ENCODE measurements at places on chromosomes 12 and 14. TPM values are rescaled to one million over a fixed set of nuclear protein-coding genes. Genes with fewer than 3 reads are reported as not detected.

ASB2 gene
- 0.20 TPM for total RNA-seq

TAS2R31 gene
- 1.0 TPM for total RNA-seq

DHRS7 gene
- total RNA-seq = 92.1 TPM

ZNF10 gene
- total RNA-seq = 4.8 TPM

KDM5A gene
- total RNA-seq = 25.6 TPM

TMEM179 gene
- 0.30 TPM for total RNA-seq

P2RX2 gene
- not detected for total RNA-seq

GNB3 gene
- total RNA-seq = 0.08 TPM

NKX2-1 gene
- total RNA-seq = 0.10 TPM

PRKD1 gene
- 6.3 TPM for total RNA-seq

CSRP2 gene
- total RNA-seq = 14.1 TPM

SDR9C7 gene
- not detected for total RNA-seq

ACSM4 gene
- total RNA-seq = not detected

- DNase-seq = no peak
These were observed 40.7 kb upstream of the FUT8 start for GRCh38 chr14:65371784-65372183.

DNA sequence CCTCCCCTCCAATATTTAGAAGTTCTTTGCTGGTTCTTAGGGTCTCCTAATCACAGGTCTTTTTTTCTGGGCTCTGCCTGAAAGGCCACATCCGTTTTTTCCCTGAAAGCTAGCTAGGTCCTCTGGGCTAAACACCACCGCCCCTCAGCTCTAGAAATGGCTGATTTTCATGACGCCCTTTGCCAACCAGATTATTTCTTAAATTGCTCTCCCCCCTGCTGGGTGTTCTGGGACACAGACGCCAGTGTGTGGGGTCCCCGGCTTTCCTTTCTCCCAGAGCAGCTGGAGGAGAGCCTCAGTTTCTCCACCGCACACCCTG lies 45.3 kb upstream of the ATP23 start:
- DNase-seq = no peak

GRCh38 chr14:101008631-101009336 lies 105.3 kb upstream of the RTL1 start:
- no peak for DNase-seq

DNA sequence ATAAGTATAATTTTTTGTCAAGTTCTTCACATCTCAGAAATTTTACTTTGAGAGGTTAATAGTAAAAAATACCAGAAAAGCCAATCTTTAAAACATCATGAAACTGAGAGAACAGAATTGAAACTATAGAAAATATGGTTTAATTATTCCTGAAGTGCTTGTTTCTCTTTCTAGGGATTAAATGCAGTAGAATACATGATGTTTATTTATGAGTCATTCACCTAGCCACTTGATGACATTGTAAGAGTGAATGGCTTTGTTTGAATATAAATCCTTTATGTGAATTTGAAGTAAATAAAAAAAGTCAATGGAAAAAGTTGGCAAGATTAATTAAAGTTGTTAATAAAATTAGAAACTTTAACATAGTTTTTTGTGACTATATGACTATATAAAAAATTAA lies 48.4 kb downstream of the KTN1 start:
- DNase-seq = no peak

DNA sequence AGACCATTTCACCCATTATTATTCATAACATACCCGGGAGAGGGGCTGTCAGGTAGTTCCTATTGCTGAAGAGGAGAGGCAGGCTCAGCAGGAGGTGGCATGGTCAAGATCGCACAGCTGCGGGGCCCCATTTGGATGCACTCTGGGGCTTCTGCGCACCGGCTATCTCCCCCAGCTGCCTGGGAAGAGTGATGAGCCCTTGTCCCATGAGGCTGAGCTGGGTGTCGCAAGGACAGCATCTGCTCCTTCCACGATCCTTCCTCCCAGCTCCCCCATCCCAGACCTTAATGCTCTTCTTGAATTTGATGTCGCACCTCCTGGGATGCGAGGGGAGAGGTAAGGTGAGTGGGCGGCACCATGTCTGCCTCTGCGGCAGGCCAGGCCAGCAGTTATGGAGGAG lies 62.6 kb downstream of the SLC24A4 start:
- DNase-seq = no peak

DNA sequence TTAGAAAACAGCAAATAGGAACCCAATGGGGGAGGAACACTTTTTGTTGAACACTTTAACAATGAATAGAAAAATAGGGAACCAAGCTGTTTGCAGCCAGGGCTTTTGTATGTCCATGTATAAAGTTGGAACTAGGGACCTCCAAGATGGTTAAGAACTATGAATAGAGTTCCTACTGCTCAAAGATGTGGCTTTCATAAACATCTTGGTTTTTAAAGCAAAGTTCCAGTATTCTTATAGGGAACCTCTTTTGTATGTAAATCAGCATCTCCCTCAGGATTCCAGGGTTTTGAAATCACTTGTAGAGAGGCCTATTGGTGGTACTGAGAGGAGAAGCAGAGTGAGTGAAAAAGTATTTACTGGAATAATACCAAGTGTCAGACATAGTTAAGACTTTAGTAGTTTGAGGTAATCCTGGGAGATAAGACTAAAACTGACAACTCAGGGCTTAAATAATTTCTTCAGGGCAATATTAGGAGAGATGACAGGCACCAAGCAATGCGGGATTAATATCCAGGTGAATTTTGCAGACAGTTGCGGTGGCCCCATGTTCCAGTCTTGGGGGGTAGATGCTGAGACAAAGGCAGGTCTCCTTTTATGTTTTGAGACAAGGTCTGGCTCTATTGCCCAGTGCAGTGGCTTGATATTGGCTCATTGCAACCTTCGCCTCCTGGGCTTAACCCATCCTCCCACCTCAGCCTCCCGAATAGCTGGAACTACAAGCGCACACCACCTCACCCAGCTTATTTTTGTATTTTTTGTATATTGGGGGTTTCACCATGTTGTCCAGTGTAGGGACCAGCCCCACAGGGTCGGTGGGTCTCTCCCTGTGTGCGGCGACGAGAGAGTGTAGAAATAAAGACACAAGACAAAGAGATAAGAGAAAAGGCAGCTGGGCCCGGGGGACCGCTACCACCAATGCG lies 10.4 kb upstream of the EID3 start:
- no peak for DNase-seq

DNA sequence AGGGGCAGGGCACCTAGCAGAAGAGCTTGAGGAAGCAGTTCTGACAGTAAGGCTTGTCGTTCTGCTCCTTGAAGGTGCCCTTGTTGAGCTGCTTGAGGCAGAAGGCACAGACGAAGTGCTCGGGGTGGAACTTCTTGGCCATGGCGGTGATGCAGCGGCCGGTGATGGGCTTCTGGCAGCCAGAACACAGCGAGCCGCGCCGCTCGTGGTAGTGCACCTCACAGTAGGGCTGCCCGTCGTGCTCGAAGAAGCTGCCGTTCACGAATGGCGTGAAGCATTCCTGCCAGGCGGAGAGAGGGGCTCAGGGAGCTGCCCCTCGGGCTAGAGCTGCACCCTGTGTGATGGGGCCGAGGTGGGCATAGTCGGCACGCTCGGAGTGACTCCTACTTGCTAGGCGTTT lies 11.4 kb upstream of the RPLP0 start:
- DNase-seq = no peak

DNA sequence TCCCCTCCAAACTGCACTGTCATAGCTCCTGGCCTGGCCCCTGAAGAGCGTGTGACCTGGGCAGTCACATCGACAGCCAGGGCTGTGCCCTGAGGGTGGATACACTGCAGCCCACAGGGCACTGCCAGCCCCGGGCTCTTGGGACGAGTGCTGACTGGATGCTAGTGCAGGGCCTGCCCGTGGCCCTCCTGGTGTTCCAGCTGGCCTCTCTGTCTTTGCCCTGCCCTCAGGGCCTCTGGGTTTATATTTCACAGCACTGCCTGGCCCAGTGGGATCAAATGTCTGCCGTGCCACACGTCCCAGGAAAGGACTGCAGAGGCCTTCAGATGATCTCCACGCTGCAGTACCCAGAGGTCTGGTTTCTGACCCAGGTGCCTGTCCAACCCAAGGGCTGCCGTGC lies 10.1 kb upstream of the CCDC197 start:
- DNase-seq = no peak

DNA sequence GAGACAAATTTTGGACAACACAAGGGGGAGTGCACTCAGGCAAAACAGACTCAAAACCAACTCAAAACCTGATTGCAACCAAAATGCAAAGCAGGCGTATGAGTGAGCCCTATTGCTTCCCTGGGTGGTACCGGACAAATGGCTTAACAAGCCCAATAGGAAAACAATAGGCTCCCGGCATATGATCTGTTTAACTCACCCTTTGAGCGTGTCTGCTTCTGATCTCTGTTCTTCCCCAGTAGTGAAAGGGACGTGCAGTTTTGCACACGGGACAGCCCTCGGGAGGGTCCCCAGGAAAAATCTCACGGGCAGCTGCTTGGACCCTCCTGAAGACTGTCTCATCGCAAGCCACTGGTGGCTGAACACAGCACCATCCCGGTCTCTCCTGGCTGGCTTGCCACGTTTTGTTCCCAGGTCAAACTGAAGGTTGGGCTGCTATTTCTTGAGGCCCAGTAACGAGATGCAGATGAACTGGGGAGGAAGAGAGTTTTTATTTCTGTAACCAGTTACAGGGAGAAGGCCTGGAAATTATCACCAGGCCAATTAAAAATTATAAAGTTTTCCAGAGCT lies 9.9 kb downstream of the SOAT2 start:
- no peak for DNase-seq

DNA sequence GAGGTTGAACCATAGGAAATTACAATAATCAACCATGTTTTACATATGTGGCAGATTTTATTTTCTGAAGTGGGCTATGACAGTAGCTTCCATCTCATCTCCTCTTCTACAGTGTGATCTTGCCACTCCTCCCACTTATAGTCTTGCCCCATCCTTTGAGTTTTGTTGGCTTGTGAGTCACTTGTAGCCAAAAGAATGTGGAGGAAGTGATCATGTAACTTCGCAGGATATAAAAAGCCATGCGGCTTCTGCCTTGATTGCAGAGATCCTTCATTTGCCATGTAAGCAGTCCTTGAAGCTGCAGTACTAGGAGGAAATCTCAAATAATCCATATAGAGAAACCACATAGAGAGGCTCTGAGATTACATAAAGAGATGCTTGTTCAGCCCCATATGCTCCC lies 13.7 kb upstream of the ZNF84 start:
- DNase-seq = no peak

DNA sequence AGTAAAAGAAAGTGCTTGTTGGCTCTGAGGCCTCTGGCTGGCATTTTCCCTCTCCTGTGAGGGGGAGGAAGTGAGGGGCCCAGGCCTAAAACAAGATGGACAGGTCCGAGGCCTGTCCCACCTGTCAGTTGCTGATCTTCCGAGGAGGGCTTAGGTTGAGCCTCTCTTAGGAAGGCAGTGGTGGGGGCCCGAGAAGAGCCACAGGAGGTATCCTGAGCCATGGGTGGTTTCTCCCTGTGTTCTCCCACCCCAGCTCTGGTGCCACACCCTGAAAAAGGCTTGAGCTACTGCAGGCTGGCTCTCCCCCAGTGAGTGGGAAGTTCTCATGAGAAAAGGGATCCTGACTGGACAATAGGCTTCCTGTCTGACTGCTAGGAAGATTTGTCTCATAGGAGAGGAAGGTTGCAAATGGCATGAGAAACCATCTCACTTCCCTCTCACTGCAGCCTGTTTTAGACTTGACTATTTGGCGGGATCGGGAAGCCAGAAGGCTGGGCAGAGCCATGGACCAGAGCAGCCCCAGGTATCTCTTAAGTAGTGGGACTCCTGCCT lies 72.1 kb upstream of the SRSF5 start:
- DNase-seq = no peak

DNA sequence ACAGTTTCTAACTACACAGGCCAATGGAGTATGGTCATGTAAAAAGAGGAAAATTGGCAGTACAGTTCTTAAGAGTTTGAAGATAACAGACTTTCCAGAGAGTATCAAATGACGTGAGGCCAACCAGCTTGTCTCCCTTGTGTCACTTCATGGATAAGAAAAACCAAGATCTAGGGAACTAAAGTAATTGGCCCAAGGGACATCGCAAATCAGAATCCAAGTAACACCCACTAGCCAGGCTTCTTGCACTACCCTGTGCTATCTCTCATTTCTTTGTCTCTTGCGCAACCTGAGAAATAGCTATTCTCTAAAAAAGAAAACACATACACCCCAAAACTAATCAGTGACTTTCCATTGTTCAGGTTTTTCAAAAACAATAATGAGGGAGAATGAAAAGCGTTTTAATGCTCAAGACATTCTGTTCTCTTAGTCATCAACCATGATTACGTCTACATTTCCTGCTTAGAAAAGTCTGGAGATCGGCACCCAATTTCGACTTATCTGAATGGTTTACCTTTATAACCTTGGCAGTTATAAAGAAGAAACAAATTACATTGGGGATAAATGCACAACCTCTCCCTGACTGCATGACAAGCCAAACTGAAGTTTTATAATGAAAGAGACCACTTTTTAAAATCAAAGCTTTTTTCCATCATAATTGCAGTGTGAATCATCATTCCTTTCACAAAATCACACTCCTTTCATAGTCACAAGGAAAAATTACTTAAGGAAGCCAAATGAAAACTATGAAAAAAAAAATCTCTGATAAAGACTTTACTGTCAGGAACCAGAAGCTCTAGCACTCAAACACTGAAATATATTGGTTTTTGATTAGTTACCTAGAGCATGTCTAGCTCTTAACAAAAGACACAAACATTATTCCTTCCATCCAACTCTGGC lies 42.1 kb downstream of the TMTC1 start:
- DNase-seq = no peak

DNA sequence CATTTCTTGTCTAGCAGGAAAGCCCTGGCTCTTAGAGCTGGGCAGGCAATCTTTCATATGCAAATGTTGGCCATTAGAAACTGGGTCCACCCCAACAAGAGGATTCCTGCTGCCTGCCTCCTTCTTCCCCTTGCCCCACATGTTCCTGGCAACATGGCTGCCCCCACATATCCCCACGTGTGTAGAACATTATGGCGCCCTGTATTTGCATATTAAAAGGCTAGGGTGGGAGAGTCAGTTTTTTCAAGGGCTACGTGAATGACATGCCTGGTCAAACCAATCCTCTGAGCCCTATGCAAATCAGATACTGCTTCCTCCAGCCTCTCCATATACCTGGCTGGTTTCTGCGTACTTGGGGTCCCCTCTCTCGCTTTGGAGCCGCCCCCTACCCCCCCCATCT lies 514.0 kb downstream of the FUT8 start:
- DNase-seq = no peak

- no peak for DNase-seq
These were observed 500.9 kb downstream of the SLC16A7 start for GRCh38 chr12:60096727-60097126.

DNA sequence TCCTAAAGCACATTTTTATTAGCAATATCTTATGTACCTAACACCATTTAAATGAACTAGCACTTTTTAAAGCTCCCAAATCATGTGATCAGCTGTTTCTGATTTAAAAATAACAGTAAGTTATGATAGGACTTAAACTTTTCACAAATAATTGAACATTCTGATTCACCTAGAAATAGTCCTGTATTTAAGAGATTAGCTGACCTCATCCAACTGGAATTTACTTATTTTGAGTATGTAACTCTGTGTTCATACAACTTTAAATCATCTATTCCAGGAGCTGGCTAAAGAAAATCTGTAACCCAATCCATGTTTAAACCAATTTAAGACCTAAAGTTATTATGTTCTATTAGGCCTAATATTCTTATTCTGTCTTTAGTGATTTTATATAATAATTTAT lies 184.3 kb downstream of the CCDC91 start:
- no peak for DNase-seq

Data from left lobe of liver (tissue), 2 donors.